ENCODE measurements at places on chromosomes 5 and 9. TPM values are rescaled to one million over a fixed set of nuclear protein-coding genes. Genes with fewer than 3 reads are reported as not detected.
A peak's percentile ranks its signal among the peaks of the same experiment; 100 is the strongest.

Gene LCN9
- total RNA-seq = not detected

DNA sequence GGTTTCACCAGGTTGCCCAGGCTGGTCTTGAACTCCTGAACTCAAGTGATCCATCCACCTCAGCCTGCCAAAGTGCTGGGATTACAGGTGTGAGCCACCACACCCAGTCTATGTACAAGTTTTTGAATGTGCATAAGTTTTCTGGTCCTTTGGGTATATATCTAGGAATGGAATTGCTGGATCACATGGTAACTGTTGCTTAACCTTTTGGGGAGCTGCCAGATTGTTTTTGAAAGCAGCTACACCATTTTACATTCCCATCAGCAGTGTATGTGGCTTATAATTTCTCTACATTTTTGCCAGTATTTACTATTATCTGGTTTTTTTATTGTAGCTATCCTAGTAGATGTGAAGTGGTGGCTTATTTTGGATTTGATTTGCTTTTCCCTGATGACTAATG is 8.9 kb upstream of the LNPEP start:
- DNase-seq = no peak
- H3K36me3 ChIP-seq = no peaks in the 10 kb centered on the region
- no peak overlapping the region for H3K4me3 ChIP-seq
- H3K27me3 ChIP-seq = no peaks in the 10 kb centered on the region
- H3K27ac ChIP-seq = no peak overlapping the region
- no peaks in the 10 kb centered on the region for H3K4me1 ChIP-seq

DNA sequence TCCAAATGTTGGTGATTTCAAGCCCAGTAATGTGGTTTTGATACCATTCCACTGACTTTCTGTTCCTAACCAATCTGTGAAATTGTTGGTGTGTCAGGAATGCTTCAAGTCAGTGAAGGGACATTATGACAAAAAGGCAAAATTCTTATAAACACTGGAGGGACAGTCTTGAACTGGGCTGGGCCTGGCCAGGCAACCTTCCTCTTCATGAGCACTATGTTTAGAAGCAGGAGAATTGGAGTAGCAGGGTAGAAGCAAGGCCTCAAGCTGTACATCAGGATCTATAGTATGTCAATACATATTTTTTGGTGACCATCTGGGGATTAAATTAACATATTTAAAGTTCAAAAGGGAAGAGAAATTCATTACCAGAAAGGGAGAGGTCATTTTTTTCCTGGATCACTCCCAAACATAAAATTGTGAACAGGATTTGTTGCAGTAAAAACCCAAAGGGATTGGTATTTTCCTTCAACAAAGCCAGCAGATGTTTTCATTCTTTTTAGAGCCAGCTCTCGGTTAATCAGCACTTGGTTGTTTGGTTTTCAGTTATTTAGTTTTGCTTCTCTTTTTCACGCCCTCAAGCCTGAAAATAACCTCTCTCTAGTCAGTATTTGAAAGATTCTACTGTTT is 77.9 kb upstream of the PIK3R1 start:
- peaks cover 2% of the 10 kb centered on the region for H3K27me3 ChIP-seq
- H3K4me1 ChIP-seq = peaks cover 3% of the 10 kb centered on the region
- no peaks in the 10 kb centered on the region for H3K36me3 ChIP-seq
- no peak overlapping the region for H3K27ac ChIP-seq
- no peak overlapping the region for H3K4me3 ChIP-seq

DNA sequence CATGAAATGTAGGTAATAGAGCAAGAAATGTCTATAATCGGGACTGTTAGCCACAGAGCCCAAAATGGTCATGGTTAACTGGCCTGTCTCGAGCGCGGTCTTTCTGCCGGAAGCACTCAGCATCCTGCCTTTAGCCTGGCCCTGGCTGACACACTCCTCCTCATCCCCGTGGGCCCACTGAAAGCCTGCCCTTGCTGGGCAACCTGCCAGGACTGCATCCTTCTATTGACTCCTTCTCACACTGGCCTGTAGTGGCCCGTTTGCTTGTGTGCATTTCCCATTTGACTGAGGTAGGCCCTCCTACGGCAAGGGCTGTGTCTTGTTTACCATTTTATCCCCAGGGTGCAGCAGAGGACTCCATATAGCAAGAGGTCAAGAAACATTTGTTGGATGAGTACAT is 215.7 kb downstream of the ATPSCKMT start:
- no peaks in the 10 kb centered on the region for H3K4me1 ChIP-seq
- DNase-seq = no peak
- H3K27me3 ChIP-seq = no peaks in the 10 kb centered on the region
- H3K27ac ChIP-seq = no peak overlapping the region
- H3K36me3 ChIP-seq = no peaks in the 10 kb centered on the region

Gene PGM5
- 1.9 TPM for total RNA-seq

GRCh38 chr9:106287731-106288130 is 575.2 kb upstream of the ZNF462 start:
- H3K27me3 ChIP-seq = no peaks in the 10 kb centered on the region
- no peaks in the 10 kb centered on the region for H3K36me3 ChIP-seq
- H3K4me1 ChIP-seq = no peaks in the 10 kb centered on the region
- no peak overlapping the region for H3K27ac ChIP-seq
- DNase-seq = no peak

Gene NRG2
- total RNA-seq = 0.30 TPM

- no peaks in the 10 kb centered on the region for H3K4me1 ChIP-seq
- no peak for DNase-seq
- H3K4me3 ChIP-seq = no peak overlapping the region
- no peak overlapping the region for H3K27ac ChIP-seq
- H3K36me3 ChIP-seq = no peaks in the 10 kb centered on the region
- H3K27me3 ChIP-seq = peaks cover 3% of the 10 kb centered on the region
These were observed 4.6 kb downstream of the DCANP1 start for GRCh38 chr5:135442431-135443160.

DNA sequence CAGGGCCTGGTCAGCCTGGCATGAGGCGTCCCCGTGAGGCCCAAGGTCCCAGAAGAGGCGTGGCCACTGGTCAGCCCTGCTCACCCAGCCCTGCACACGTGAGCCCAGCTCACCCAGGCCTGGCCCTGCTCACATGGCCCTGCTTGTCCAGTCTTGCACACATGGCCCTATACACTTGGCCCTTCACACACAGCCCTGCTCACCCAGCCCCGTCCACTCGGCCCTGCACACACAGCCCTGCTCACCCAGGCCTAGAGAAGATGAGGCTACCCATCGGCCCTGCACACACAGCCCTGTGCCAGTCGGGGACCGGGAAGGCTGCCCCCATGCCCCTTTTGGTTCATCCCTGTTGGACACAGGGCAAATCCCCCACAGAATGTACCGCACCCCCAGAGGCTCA is 28.4 kb downstream of the ZDHHC11B start:
- no peaks in the 10 kb centered on the region for H3K27me3 ChIP-seq
- H3K27ac ChIP-seq = no peak overlapping the region
- no peaks in the 10 kb centered on the region for H3K4me1 ChIP-seq
- no peaks in the 10 kb centered on the region for H3K36me3 ChIP-seq

Gene EPB41L4B
- total RNA-seq = 0.15 TPM

DNA sequence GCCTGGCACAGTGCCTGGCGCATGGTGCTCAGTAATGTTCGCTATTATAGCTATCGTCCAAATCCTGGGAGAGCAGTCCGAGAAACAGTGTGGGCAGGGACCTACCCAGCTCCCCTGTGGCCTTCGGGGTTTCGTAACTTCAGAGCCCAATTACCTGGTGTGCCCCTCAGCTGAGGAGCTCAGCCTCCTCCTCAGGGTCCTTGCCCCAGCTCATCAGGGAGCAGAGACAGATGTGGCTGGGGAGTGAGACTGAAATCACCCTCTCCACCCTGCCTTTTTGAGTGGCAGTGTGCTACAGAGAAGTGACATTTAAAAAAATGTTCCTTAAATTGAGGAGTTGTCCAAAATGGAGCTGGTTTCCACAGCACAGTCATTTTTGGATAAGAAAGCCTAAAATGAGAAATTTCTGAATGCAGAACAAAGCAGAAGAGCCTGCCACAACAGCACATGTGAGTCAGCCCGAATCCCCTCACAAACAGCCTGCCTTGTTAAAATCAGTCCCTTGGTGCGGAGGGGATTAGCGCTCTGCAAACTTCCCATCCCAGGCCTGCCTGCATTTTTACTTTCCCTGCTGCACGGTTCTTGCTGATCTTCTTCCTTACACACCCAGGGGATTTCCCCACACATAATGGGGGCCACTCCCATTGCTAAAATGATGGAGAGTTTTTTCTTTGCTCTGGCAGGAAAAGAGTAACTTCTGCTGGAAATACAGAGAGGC is 78.1 kb upstream of the PITX1 start:
- no peaks in the 10 kb centered on the region for H3K27me3 ChIP-seq
- no peaks in the 10 kb centered on the region for H3K4me1 ChIP-seq
- no peak overlapping the region for H3K27ac ChIP-seq
- no peak for DNase-seq
- no peaks in the 10 kb centered on the region for H3K36me3 ChIP-seq

DNA sequence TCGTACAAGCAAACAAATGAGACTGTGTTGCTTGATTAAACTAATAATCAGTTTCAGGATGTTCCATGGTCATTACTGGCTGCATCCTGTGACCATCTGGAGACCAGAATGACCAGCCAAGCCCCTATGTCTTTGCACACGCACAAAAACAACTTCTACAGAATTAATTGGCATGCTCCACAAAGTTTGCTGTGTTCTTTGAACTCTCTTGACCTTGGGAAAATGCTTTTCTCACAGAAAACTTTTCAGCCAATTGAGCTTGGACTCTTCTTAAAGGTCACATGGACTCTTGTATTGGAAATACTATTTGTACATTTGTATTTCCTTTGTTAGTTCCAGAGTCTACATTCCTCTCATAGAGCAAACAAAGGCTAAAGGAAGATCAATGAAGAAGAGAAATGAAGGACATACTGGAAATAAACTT is 147.8 kb downstream of the ARRDC3 start:
- DNase-seq = peak; percentile 39
- no peaks in the 10 kb centered on the region for H3K27me3 ChIP-seq
- H3K36me3 ChIP-seq = no peaks in the 10 kb centered on the region
- no peaks in the 10 kb centered on the region for H3K4me1 ChIP-seq
- no peak overlapping the region for H3K4me3 ChIP-seq
- no peak overlapping the region for H3K27ac ChIP-seq

Gene THBS4
- total RNA-seq = not detected

Gene SNCAIP
- 35.9 TPM for total RNA-seq

DNA sequence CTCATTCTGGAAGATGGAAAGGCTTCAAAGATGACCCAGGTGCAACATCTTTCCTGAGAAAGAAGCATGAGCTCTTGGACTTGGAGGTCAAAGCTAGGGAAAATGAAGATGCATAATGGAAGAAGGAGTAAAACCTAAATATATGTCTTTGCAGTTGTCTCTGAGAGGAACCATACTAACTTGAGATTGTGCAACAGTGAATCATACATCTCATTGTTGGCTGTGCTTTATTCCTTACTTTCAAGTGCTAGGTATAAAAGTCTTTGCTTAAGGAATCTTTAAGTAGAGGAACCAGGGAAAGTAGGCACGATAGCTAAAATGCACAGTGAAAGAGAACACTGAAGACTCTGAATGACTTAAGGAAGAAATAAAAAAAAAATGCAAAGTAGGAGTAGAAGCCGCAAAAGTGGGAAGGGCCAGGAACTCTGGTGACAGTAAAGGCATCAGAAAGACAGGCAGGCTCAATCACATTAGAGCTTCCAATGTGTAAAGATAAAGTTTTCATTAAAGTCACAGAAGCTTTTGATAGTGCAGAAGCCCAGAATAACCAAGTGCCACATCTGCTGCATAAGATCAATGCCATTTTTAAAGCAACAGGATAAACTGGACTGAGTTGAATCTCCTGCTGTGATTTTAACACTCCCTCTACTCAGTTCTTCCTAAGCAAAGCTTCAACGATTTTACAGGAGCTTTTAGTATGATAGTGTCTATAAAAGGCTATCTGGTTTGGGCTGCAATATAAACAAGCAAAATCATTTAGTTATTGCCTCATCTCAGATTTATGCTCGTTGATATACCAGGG is 432.3 kb upstream of the EDIL3 start:
- no peaks in the 10 kb centered on the region for H3K27me3 ChIP-seq
- no peak overlapping the region for H3K4me3 ChIP-seq
- DNase-seq = no peak
- no peaks in the 10 kb centered on the region for H3K36me3 ChIP-seq

DNA sequence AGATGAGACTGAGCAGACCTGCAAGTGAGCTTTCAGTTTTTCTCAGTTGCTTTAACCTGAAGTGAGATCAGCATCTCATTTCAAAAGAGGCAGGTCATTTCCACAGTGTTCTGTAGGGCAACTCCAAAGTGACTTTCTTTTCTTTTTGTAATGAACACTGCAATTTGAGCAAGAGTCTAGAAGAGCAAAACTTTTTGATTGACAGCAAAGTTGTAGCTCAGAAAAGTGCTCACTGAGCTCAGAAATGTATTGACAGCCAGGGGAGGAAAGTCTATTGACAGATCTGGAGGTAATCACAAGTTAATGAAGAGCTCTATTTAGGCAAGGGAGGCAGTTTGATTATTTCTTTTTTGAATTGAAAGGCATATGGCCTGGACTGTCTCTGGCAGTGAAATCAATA is 54.6 kb downstream of the LRRC70 start:
- H3K27me3 ChIP-seq = no peaks in the 10 kb centered on the region
- H3K36me3 ChIP-seq = no peaks in the 10 kb centered on the region
- H3K4me3 ChIP-seq = no peak overlapping the region
- no peaks in the 10 kb centered on the region for H3K4me1 ChIP-seq
- no peak for DNase-seq

DNA sequence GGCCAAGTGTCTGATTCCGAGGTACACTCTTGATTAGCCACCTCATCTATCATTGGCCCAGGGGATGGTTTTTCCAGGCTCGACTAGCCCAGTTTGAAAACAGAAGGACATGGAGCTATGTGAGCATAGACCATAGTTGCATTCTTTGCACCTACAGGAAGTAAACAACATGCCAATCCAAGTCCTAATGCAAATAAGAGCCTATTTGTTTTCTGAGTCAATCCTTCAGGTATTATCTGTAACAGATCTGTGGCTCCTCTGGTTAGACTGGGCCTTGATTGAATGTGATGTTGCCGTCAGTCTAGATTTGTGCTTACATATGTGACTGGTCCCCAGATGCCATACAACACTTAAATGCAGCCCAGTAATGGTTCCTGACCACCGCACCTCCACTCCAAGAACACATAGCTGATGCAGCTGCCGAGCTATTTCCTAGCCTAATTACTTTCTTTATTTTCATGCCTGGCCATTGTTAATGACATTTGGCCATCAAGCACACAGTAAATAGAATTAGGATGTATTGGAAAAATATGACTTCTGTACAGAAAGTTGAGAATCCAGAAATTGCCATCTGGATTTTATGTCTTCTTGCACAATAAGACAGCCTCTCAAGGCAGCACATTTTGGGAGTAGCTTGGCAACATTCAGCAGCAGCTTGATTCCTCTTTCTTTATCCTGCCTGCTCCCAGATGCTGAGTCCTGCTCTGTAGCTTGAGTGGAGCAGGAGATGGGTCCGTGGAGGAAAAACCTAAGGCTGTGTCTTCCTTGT is 29.5 kb upstream of the ARHGAP26 start:
- no peak for DNase-seq
- no peaks in the 10 kb centered on the region for H3K36me3 ChIP-seq
- H3K4me3 ChIP-seq = no peak overlapping the region
- no peaks in the 10 kb centered on the region for H3K27me3 ChIP-seq
- peaks cover 16% of the 10 kb centered on the region for H3K4me1 ChIP-seq

- no peaks in the 10 kb centered on the region for H3K4me1 ChIP-seq
- H3K27ac ChIP-seq = no peak overlapping the region
- H3K27me3 ChIP-seq = peaks cover 38% of the 10 kb centered on the region
- H3K4me3 ChIP-seq = no peak overlapping the region
- H3K36me3 ChIP-seq = no peaks in the 10 kb centered on the region
- DNase-seq = no peak
These were observed 914 bp upstream of the CD72 start for GRCh38 chr9:35618854-35619799.

Gene CCIN
- total RNA-seq = 0.22 TPM

- H3K4me3 ChIP-seq = no peak overlapping the region
- DNase-seq = no peak
- H3K4me1 ChIP-seq = peaks cover 17% of the 10 kb centered on the region
These were observed 168.1 kb downstream of the PDE4D start for GRCh38 chr5:59725392-59725767.

All from endothelial cell of umbilical vein (primary cell).